Anterior cingulate cortex (tissue), 58 donors: ENCODE measurements at places on chromosomes 7 and 10.

- no peak for DNase-seq
Observed at GRCh38 chr7:76187272-76187671, 14.4 kb upstream of the SRRM3 start.

- DNase-seq, result no peak
Observed at GRCh38 chr10:122475591-122476332, 14.4 kb downstream of the HTRA1 start.

DNA sequence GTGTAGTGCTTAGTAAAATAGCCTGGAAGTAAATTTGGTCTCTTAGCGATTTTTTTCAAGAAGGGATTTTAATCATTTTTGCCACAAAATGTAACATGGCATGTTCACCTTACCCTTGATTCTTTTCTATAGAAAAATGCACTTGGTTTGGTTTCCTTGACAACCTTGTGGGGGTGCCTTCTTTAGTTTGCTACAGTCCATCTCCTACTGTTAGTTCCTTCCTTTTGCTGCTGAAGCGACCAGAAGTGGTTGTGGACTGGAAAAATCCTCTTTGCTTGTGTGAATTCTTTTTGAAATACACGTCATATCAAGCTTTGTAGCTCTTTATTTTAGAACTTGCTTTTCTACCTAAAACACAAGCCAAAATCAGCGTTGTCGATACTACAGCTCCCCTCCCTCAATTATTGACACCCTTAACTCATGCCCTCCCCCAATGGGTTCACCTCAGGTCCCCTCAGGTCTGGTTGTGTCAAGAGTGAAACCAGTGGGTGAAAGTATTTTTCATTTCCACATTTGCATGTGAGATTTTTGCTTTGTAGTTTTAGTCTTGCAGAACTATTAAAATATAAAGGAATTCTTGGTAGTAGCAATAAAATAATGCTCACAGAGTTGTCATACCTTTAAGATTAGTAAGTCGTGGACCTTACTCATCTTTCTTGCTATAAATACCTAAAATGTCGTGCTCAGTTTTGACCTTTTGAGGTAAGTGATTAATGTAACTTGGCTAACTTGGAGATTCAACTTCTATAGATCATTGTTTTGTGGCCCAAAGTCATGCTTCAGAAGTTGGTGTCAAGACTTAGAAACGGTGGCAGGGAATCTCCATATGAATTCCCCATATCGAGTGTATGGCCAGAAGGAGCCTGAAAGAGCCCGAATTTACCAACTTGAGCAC is 1.5 kb downstream of the ACTR3B start:
- no peak for DNase-seq

DNA sequence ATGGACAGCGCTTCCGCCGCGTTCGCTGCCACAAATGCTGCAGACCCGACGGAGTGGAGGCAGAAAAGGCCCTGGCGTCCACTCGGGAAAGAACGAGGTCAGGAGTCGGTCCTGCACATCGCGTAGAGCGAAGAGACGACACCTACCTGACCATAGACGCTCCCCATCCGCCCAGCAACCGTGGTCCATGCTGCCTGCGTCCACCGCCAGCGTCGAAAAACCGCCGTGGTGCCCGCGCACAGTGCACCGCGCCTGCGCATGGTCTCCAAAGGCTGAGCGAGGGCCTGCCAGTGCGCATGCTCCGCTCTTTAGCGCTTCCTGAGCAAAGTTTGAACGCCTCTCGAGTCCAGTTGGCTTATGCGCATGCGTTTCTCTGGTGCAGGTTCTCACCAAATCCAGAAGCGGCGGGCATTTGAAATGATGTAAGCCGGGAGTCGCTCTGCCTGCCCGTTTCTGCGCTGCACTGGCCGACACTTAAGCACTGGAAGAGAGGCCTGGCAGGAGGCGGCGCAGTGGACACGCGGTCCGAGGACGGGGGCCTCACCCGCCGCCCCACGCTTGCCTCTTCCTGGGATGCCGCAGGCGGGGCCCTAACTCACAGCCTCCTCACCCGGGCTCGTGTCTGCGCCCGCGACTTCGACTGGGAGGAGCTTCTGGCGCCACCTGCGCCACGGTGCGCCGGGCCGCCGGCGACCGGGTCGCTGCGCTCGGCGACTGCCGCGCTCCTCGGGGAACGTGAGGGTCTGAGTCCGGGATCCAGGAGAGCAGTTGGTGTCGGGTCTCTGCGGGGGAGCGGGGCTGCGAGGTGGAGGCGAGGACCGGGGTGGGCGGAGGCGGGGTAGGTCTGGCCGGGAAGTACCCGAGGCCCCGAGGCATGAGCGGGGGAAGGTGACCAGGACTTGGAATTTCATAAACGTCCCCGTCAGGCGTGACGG is at the start of gene FAM24B:
FAM24B (minus strand) TSS at position 243 of the 935 bp plus-strand sequence. CDS start 29,066 bp downstream, outside the sequence.
- peak; percentile 93 for DNase-seq

- DNase-seq, result no peak
Observed at GRCh38 chr10:122738031-122738430, 38.4 kb upstream of the C10orf120 start.

DNA sequence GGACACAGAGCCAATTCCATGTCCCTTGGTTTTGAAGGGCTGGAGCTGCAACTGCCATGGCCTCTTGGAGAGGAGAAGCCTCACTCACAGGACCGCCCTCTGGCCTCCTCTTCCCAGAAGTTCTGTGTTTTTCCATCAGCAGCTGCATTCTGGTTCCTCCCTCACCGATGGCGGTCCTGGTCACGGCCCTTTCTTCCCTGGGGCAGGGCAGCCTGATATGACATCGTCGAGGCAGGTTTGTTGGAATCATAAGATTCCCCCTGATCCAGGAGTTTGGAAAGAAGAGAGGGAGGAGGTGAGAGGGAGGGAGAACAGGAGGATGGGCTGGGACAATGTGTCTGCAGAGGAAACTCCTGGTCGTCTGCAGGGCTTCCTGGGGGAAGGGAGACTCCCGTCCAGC is 82.7 kb upstream of the PDZD8 start:
- no peak for DNase-seq
